Endothelial cell of umbilical vein (primary cell): ENCODE measurements at places on chromosomes 6 and 20.

GRCh38 chr20:63457737-63458136, 14.7 kb downstream of the KCNQ2 start:
- no peak overlapping the region for H3K4me3 ChIP-seq
- H3K27me3 ChIP-seq = peaks cover 5% of the 10 kb centered on the region
- no peaks in the 10 kb centered on the region for H3K4me1 ChIP-seq
- no peak overlapping the region for H3K27ac ChIP-seq
- H3K36me3 ChIP-seq = no peaks in the 10 kb centered on the region

DNA sequence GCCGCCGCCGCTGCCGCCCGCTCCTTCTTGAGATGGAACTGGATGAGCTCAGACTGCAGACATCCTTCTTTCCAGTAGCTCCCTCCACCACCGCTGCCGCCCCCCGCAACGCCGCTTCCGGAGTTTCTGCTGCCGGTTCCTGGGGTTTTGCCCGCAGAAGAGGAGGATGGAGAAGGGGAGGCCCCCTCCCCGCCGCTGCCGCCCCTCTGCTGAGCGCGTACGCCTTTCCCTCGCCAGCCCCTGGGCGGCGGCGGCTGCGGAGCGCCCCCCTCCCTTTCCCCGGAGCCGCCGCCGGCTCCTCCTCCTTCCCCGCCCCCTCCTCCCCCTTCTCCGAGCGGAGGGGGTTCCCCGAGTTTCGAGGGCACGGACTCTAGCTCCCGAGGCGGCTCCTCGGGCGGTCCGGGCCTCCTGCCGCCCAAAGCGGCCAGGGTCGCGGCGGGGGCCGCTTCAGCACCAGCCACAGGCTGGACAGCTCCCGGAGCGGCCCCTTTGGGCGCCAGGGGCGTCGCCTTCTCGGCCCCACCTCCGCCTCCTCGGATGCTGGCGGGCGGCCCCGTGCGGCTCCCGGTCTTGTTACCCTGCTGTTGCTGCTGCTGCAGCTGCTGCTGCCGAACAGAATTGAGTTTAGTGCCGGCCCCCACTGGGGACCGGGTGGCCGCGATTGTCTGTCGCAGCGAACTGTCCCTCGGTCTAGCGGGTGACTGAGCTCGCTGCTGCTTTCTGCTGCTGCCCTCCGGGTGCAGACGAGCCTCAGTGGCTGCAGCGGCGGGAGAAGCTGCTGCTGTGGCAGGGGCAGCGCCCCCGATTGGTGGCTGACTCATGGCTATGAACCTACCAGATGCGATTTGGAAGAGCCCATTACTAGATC, 3.1 kb downstream of the MTCL3 start:
- H3K27ac ChIP-seq = no peak overlapping the region
- peak overlapping the region; percentile 9 for H3K4me3 ChIP-seq
- H3K27me3 ChIP-seq = peaks cover 34% of the 10 kb centered on the region
- H3K36me3 ChIP-seq = no peaks in the 10 kb centered on the region
- DNase-seq = peak; percentile 19

GRCh38 chr20:19562426-19562825, 195.6 kb upstream of the RIN2 start:
- H3K27ac ChIP-seq = no peak overlapping the region
- no peak for DNase-seq
- H3K4me3 ChIP-seq = no peak overlapping the region
- H3K4me1 ChIP-seq = no peaks in the 10 kb centered on the region

- H3K27ac ChIP-seq = no peak overlapping the region
- no peak for DNase-seq
- peaks cover 4% of the 10 kb centered on the region for H3K4me1 ChIP-seq
- peaks cover 4% of the 10 kb centered on the region for H3K27me3 ChIP-seq
- H3K4me3 ChIP-seq = no peak overlapping the region
Observed at GRCh38 chr6:6314596-6314995, 5.9 kb downstream of the F13A1 start.

GRCh38 chr6:132790450-132790849, 8.0 kb downstream of the SLC18B1 start:
- H3K27ac ChIP-seq = peak overlapping the region; percentile 21
- no peak overlapping the region for H3K4me3 ChIP-seq
- no peaks in the 10 kb centered on the region for H3K36me3 ChIP-seq

DNA sequence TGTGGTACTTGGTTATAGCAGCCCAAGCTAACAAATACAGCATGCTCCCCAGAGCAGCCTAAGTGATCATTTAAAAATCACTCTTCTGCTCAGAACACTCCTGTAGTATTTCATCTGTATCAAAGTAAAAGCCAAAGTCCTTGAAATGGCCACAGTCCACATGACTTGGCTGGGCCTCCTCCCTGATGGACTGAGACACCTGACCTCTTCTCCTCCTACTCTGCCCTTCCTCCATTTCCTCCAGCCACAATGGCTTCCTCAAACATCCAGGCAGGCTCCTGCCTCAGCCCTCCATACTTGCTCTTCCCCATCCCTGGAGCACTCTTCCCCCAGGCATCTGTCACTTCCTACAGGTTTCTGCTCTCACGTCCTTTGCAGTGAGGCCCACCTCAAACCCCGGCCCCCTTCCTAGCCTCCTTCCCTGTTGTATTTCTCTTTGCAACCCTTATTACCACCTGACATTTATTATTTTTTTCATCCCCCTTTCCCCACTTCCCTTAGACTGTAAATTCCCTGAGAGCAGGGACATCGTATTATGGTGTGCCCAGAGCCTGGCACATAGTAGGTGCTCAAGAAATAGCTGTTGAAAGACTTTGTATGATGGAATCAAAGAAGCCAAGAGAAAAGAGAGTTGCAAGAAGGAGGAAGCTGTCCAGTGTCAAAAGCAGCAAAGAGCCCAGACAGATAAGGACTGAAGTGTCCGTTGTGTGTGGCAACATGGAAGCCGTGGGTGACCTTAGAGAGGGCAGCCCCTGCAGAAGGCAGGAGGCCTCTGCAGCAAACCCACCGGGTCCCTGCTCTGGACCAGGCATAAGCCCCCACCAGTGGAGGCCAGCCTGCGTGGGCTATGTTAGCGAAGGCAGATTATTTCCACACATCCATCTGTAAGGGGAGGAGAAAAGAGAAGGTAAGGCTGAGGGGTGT, 87.5 kb downstream of the TRERF1 start:
- H3K27ac ChIP-seq = no peak overlapping the region
- no peaks in the 10 kb centered on the region for H3K36me3 ChIP-seq
- no peaks in the 10 kb centered on the region for H3K27me3 ChIP-seq
- H3K4me3 ChIP-seq = no peak overlapping the region
- H3K4me1 ChIP-seq = no peaks in the 10 kb centered on the region

DNA sequence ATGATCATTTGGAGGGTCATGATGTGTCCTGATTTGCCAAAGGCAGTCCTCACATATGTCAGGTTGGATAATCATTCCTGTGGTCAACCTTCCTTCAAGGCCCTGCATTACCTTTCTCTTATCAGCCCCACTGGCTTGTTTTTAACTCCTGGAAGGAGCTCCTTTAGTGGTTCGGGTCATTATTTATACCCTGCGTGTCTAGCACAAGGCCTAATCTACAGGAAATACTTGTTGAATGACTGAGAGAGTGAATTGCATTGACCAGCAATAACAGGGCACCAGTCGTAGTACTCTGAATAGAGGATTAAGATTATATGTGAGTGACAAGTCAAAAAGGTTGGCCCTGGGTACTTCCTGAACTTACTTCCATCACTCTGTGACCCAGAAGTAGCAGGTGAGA, 4.5 kb downstream of the HIVEP2 start:
- H3K4me3 ChIP-seq = no peak overlapping the region
- DNase-seq = peak; percentile 73
- H3K4me1 ChIP-seq = peaks cover 20% of the 10 kb centered on the region
- H3K27ac ChIP-seq = peak overlapping the region; percentile 33
- H3K36me3 ChIP-seq = no peaks in the 10 kb centered on the region

DNA sequence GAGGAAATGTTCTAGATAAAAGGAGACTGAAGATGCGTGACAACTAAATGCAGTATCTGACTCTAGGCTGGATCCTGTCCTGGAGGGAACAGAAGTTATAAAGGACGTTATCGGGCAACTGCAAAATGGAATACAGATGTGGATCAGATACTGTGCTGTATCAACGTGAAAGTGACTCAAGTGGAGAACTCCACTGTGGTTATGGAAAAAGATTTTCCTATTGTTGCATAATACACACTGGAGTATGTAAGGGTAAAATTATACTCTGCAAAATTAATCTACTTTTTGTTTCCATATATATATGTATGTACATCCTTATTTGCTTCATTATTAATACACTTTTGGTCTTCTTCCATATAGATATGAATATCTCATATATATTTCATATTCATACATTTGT, 654.0 kb downstream of the QKI start:
- no peaks in the 10 kb centered on the region for H3K27me3 ChIP-seq
- H3K4me3 ChIP-seq = no peak overlapping the region
- no peaks in the 10 kb centered on the region for H3K4me1 ChIP-seq

DNA sequence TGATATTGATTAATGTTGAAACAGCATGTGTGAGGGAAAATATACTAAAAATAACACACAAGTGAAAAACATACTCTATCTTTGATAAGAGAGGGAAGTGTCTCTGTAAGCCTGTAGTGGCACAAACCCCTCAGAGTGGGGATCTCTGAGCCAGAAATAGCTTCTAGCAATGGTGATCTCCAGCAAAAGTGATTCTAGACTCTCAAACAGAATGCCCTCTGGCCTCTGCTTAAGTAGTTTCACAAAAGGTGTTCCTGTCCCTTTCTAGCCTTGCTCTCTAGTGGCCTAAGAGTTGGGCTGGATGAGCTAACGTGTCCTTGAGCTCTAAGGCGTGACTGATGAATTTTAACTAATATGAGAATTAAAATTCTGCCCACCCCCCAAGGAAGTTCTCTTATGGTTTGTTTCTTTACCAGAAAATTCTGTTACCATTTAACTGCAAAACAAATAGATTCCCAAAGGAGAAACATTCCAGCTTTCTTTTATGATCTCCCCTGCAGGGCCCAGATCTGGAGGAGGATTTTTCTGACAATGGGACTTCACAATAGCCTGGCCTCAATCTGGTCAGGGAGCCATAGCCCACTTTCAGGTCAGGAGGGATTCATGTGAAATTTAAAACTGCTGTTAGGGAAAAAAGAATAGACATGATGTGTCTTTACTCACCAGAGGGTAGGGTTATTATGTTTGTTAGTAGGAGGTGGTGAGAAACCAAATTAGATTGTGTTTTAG, 182.5 kb upstream of the LAMP5 start:
- no peak for DNase-seq
- H3K27ac ChIP-seq = no peak overlapping the region
- no peaks in the 10 kb centered on the region for H3K4me1 ChIP-seq
- H3K4me3 ChIP-seq = no peak overlapping the region
